ENCODE measurements at places on chromosomes 11 and 22.

- no peak for DNase-seq
Measured at GRCh38 chr22:31951194-31952093, 7.1 kb downstream of the YWHAH start.

- DNase-seq = no peak
Measured at GRCh38 chr22:27192135-27192829, 534.9 kb downstream of the MIAT start.

- no peak for DNase-seq
Measured at GRCh38 chr11:7253800-7254199, 2.1 kb downstream of the SYT9 start.

GRCh38 chr11:120346233-120346632 lies 10.0 kb downstream of the ARHGEF12 start:
- no peak for DNase-seq

GRCh38 chr11:100753172-100753543 lies 66.1 kb downstream of the ARHGAP42 start:
- peak; percentile 41 for DNase-seq

- DNase-seq = peak; percentile 30
Measured at GRCh38 chr11:131064373-131064991, 148.2 kb upstream of the SNX19 start.

GRCh38 chr11:37748641-37749040 lies 1150.6 kb upstream of the RAG2 start:
- DNase-seq = no peak
